Stimulated activated CD8-positive, alpha-beta memory T cell treated with anti-CD3 and anti-CD28 coated beads, Interleukin-12 subunit alpha, Interleukin-12 subunit beta, amount 100 ng/mL, for 1 hour (primary cell): ENCODE measurements at places on chromosomes 1 and 21.

- no peak for DNase-seq
These were observed 104.7 kb downstream of the FGGY start for GRCh38 chr1:59401581-59401980.

- DNase-seq: no peak
These were observed 620.0 kb upstream of the B3GALT2 start for GRCh38 chr1:193806079-193807048.

DNA sequence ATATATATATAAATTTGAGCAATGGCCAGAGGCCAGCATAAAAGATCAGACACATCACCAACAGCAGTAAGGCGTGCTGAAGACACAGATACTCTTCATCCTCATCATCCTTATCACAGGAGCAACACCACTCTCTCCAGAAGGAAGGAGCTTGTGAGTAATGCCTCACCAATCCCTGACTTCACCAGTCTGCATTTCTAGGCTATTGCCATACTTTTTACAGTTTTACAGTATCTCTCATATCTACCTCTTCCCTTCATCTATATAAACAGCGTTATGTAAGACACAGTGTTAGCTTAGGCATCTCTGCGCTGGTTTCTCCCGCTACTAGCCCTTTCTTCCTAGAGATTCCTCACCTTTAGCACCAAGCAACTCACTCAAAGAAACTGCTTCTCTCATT, 2.4 kb upstream of the ABL2 start:
- no peak for DNase-seq

DNA sequence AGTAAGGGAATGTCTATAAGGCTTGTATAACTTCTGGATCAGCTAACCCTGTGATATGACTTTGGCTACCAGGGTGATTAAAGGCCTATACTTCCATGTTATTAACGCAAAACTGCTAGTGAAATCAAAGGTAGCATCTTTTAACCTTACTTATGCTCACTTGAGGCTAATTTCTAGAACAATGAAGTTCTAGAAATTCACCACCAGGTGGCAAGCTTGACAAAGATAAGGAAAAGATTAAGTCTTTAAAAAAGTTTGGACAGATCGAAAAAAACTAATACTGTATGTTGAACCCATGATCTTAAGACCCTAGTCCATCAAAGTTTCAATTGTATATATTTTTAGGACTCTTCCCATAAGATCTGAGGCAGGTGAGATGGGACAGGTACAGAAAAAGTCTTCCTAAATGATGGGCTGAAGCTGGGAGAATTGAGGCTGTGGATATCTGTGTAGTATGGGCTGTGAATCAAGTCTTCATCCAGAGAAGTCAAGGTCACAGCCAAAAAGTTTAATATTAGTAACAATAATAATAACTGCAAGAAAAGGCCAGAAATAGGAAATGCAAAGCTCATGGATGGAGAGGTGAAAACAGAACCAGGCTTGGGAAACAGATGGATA, 18.8 kb downstream of the KYAT3 start:
- DNase-seq: no peak

GRCh38 chr1:147808025-147808424, 47.6 kb upstream of the GJA5 start:
- no peak for DNase-seq

DNA sequence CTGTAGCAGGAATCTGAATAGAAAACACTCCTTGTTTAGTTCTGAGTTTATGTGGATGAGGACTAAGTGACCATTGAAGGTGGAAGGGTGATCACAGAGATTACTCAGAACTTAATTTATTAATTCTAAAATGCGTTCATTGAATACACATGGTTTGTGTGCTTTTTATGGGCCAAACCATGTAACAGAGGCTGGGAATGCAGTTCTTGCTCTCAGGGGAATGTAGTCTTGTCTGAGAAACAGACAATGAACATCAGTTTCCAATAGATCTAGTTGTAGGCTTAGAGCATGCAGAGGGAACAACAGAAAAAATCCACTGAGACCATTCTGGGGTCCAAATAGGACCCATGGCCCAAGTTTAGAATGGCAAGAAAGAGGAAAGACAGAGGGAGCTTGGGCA, 46.1 kb downstream of the ITSN1 start:
- DNase-seq: no peak

DNA sequence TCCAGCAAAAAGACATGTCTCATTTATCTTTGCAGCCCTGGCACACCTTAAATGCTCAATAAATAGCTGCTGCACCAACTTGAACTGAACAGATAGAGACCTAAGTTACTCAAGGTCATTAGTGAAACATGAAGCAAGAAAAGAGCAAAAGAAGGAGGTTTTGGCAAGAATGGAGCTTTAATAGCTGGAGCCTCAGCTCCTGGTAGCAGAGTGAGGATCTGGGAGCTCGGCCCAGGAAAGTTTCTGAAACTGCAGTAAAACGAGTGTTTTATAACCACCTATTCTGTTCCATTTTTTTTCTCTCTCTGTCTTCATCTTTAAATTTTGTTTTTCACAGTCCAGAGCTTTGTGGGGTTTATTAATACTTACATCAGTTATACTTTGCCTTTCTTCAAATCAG, 207.5 kb downstream of the SETD4 start:
- DNase-seq: no peak

GRCh38 chr1:12088607-12089006, 25.5 kb downstream of the TNFRSF8 start:
- DNase-seq: no peak
